ENCODE measurements at places on chromosomes 4 and X. TPM values are rescaled to one million over a fixed set of nuclear protein-coding genes. Genes with fewer than 3 reads are reported as not detected.

GRCh38 chrX:134734466-134734952 is 76.2 kb upstream of the PLAC1 start:
- no peak for DNase-seq

- no peak for DNase-seq
Observed at GRCh38 chr4:60088807-60089486, 1111.2 kb upstream of the ADGRL3 start.

S100G gene
- not detected for total RNA-seq

PDGFRA gene
- 27.5 TPM for total RNA-seq

GRCh38 chr4:99264927-99265326 is 25.9 kb downstream of the ADH1A start:
- DNase-seq = no peak

DNA sequence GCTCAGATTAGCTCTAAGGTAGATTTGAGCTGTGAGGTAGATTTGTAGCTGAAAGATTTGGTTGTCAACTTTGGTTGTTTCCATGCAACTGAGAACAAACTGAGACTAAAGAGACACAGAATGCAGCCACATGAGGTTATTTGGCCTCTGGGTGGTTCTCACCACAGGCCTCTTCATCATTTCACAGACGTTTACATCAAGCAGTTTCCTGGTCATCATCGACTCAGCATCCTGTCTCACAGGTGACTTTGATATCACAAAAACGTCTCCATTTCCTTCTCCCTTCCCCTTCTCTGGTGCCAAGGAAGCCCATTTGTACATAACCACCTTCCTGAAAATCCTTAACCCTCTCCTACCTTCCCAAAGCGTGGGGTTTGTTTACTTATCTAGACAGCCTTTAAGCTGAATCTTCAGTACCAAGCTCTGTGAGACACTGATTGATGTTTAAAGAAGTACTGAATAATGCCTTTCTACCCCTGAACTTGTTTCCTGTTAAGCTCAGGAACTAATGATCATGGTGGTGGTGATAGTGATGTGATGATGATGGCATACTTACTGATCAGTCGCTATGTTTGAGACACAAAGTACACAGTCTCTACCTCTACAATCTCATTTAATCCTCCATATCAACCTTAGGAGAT is 81.9 kb downstream of the FAM114A1 start:
- no peak for DNase-seq

DNA sequence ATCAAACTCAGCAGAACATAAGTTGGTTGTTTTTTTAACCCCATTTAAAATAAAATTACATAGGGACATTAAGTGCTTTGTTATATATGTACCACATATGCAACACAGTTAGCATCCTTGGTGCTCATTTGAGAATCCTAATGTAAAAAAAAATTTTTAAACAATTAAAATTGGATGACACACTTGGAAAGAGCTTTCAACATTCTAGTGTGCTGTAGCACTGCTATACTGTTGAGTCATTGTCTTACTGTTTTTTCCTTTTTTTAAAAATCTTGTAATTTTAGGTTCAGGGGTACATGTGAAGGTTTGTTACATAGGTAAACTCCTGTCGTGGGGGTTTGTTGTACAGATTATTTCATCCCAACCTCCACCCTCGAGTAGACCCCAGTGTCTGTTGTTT is 12.8 kb downstream of the THAP9 start:
- DNase-seq = no peak

ABCG2 gene
- total RNA-seq = 121 TPM

RTL3 gene
- 0.94 TPM for total RNA-seq

GRCh38 chrX:100946299-100946927 is 17.7 kb upstream of the XKRX start:
- no peak for DNase-seq

DNA sequence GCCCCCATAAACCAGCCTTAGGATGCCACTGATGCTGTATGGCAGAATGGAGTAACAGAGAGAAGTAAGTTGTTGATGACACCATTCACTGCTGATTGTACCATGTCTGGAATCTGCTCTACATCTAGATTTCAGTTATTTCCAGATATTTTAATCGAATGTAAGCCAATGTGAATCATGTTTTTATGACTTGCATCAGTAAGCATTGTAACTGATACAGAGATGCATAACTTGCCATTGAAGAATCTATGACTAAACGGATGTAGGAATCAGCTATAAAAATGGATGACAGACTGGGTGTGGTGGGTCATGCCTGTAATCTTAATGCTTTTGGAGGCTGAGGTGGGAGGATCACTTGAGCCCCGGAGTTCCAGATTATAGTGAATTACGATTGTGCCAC is 161.0 kb upstream of the GATB start:
- no peak for DNase-seq

IGBP1 gene
- total RNA-seq = 83.0 TPM

- no peak for DNase-seq
Observed at GRCh38 chr4:113276464-113277170, 227.2 kb downstream of the ANK2 start.

CTSO gene
- total RNA-seq = 18.4 TPM

ZAR1 gene
- total RNA-seq = not detected

UGT8 gene
- 58.7 TPM for total RNA-seq

ADGRG2 gene
- 0.28 TPM for total RNA-seq

- DNase-seq = no peak
Observed at GRCh38 chr4:134132086-134132783, 69.4 kb downstream of the PABPC4L start.

IL21 gene
- not detected for total RNA-seq

DNA sequence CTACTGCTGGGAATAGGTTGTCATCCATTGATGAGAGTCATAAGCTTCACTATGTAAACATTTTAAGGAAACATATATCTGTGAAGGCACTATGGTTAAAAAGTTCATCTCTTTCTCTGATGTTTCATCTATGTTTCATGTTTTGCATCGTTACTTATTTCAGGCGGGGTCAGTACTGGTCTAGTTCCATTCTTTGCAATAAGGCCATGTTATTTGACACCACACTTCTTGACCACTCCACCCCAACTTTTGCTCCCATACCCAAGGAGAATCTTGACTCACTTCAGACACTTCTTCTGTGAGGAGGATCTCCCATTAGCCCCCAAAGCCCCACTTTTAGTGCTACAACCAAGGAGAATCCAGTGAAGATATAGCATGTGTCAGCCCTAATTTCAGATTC is 119.4 kb downstream of the GRIA3 start:
- no peak for DNase-seq

DNA sequence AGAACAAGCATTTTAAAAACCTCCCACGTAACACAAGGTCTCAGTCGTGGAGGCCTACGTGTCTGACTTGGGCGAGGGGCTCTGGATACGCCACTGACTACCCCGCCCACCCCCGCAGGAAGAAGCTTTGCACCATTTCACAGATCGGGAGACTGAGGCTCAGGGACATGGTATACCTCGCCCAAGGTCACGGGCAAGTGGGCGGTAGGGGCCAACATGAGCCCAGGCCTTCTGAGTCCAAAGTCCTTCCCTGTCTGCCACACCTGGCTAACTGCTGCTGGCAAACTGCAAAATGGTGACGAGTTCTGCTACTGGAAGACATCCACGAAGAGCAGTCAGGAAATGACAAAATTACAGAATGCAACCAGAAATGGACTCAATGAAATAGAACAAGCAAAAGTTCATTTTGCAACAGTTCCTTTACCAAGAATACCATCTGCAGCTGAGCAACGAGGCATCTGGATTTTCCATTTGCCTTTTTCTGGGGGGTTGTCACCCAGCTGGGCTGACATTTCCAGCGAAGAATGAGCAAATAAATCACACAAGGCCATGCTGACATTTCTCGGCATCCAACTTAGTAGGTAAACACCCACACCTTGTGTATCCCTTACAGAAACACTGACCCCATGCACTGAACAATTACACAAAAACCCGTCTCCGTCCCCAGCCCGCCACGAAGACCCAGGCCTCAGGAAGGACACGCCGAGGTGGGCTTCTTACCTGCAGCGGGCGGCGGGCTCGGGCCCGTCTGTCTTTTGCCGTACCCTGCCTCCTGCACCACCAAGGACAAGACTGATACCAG is 70.2 kb upstream of the AFAP1 start:
- no peak for DNase-seq

XKRX gene
- 63.7 TPM for total RNA-seq

GRCh38 chr4:101114936-101115372 is 232.4 kb downstream of the PPP3CA start:
- DNase-seq = no peak

DNA sequence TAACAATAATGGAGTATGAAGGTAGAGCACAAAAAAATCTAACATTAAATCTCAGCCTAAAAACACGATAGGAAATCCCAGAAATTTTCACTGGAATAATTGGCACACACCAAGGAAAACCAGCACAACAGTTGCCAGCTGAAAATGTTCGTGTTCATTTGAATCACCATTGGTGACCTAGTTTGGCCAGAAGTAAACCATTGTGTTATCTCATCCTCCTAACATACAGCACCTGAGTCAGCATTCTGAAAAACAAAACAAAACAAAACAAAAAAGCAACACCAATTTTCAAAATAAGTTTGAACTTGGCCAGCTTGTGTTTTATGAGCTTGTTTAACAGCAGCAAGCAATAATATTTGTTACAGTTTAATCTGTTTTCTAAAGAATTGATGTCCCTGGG is 41.1 kb downstream of the UCHL1 start:
- DNase-seq = no peak

- no peak for DNase-seq
Observed at GRCh38 chrX:110168585-110168984, 149.3 kb downstream of the AMMECR1 start.

- no peak for DNase-seq
Observed at GRCh38 chr4:178556796-178557195, 1114.6 kb upstream of the AGA start.

KLHL2 gene
- 11.9 TPM for total RNA-seq

DNA sequence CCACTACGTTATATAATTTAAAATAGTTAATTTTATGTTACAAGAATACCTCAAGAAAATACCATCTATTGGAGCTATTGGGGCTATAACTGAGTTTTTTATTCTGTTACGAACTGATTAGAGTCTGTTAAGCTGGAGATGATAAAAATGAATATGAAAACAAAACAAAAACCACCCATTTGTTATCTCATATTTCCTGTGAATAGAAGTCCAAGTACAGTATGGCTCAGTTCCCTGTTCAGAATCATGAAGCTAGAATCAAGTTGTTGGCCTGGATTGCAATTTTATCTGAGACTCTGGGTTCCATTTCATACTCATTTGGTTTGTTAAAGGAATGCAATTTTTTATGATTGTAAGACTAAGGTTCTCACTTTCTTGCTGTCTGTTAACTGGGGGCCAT is 319.1 kb upstream of the PCDH18 start:
- DNase-seq = no peak

DNA sequence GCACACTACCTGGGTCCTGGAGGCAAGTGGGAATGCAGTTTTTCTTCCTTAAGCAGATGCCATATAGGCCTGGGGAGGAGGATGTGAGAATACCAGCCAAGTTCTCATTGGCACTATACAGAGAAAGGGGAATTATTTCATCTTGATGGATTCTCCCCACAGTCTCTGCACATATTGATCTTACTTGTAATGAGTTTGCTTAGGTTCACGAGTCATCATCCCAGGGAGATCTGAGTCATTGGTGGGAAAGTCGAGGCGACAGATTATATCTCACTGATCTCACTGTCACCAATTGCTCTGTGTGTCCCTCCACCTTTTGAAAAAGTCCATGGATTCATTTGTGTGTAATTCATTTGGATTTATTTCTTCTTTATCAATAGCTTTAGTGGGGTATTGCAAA is 156.8 kb downstream of the AR start:
- no peak for DNase-seq

GRCh38 chr4:8473198-8473919 is 32.8 kb downstream of the TRMT44 start:
- no peak for DNase-seq

Measured in Peyer's patch (tissue), 4 donors.